Activated T-cell treated with anti-CD3 and anti-CD28 coated beads for 1 hour (primary cell): ENCODE measurements at places on chromosomes 1 and 21.

GRCh38 chr1:25161981-25162380 is 70.3 kb downstream of the SYF2 start:
- DNase-seq: no peak

- DNase-seq: no peak
These were observed 442.4 kb downstream of the LTN1 start for GRCh38 chr21:28550057-28550825.

- no peak for DNase-seq
These were observed 25.8 kb downstream of the SDCCAG8 start for GRCh38 chr1:243281672-243282071.

DNA sequence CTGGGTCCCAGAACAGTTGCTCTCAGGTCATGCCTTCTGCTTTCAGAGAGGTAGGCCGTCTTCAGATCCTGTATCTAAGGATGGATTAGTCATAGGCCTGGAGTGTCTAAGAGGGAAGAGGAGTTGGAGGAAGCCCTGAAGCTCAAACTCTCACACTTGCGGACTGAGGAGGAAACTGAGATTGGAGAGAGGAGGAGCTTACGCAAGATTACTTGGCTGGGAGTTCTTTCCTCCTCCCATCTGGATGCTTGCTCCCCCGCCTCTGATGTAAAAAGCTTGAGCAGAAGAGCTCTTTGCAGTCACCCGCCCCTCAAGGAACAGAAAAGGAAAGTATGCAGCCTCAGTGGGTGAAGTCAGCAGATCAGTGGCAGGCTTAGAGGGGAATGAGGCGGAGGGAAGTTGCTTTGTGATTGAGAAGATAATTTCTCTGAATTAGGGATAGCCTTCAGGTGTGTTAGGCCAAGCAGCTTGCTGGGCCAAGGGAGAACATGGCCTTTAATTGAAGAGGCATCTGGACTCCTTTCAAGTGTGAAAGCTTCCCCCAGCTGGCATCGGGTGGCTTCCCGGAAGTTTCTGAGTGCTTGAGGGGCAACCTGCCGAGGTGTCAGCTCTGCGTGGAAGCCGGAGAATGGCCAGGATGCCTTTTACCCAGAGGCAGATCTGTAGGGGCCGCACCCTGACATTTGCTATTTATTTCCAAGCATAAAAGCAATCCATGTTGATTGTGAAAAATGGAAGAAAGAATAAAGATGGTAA is 6.6 kb downstream of the ADORA1 start:
- no peak for DNase-seq

DNA sequence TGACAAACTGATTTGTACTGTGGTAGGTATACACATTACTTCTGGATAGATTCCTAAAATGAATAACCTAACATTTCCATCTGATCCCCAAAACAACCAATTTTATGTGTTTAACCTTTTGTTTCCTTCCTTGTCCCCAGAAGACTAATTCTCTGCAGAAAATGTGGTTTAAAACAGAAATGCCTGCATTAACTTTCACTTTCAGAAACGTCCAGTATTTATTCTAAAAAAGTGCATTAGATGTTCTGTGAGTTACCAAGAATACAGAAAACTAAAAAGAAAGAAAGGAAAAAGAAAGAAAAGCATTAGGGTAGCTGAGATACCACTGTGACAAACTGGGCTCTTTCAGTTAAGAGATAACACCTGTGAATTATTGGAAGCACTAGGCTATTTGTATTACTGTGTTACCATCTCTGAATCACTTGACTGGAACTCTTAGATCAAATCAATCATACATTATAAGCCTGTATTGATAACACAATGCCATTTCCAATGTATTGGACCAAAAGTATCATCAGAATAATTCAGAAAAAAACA is 177.7 kb downstream of the NCAM2 start:
- DNase-seq: no peak

DNA sequence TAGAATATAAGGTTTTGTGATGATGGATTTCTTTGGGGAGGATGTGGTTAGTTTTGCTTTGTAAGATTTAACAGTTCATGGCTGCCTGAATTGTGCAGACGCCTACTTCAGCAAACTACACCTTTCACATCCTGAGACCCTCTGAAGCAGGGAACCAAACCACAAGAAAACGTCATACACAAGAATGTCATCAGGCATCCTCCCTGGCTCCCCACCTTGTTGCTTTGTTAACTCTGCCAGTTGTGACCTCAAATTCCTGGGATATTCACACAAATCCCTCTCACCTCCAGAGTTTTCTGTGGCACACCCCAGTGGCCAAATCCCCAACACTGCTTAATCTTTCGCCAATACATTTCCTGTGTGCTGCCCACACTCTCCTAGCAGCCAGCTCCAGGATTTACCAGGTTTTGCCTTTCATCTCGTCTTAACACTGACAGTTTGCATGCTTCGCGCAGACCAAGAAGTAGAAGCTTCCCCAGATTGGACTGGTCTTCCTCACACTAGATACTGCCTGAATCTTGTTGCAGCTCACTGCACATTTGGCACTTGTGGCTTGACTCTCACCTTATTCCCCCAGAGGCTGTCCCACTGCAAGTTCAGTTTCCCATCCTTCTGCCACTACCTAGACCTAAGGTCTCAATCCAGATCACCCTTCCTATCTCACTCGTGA is 51.1 kb upstream of the CTTNBP2NL start:
- no peak for DNase-seq

DNA sequence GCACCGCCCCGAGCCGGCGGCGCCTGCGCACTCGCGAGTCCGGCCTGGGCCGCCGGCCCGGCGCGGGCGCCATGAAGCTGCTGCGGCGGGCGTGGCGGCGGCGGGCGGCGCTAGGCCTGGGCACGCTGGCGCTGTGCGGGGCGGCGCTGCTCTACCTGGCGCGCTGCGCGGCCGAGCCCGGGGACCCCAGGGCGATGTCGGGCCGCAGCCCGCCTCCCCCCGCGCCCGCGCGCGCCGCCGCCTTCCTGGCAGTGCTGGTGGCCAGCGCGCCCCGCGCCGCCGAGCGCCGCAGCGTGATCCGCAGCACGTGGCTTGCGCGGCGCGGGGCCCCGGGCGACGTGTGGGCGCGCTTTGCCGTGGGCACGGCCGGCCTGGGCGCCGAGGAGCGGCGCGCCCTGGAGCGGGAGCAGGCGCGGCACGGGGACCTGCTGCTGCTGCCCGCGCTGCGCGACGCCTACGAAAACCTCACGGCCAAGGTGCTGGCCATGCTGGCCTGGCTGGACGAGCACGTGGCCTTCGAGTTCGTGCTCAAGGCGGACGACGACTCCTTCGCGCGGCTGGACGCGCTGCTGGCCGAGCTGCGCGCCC is at the start of gene B3GALT6:
Gene B3GALT6, plus strand, starts transcription at position 30 of the 588 bp plus-strand sequence. Its CDS starts 42 bp downstream, at position 72.
- no peak for DNase-seq

DNA sequence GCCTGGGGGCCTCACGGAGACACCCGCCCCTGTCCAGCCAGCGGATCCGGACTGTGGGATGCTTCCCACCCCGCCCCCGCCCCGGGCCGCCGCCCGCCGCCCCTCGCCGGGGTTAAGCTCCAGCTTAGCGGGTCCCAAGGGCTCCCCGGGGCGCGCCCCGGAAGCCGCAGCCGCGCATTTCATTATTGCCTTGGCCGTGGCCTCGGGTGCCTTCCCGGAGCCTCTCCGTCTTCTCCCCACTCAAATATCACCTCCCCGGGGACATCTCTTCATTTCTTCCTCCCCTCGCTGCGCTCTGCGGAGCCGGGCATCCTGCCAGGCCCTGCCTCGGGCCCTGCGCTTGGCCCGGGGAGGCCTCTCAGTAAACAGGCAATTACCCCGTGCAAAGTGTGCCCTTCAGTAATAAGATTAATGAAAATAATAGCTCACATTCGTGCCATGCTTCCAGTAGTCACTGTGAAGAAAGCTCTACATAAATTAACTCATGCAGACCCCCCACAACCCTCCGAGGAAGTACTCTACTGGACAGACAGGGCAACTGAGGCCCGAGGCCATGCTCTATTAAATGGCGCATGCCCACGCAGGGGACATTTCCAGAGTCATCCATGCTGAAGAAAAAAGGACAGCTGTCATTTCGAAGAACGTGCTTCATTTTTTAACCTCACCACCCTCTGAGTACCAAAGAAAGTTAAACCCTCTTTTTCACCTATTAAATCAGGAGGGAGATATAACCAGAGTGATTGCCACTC is 49.9 kb upstream of the LAPTM5 start:
- DNase-seq: no peak

DNA sequence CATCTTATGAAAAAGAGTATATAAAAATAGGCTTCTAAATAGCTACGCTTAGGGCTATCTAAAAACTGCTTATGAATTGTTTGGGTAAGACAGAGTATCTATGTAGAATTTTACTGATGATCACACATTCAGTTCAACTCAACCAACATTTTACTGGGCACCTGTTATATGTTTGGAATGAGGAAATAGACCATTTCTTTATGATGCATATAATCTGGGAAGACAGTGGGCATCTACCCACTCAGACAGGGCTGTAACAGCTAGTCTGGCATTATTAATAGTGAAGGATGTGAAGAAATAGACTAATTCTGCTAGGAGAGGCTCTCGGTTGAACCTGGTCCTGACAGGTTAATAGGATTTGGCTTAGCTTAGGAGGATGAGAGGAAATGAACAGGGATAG is 56.9 kb downstream of the TIAM1 start:
- DNase-seq: no peak

- no peak for DNase-seq
These were observed 24.5 kb upstream of the VWA5B1 start for GRCh38 chr1:20266141-20266540.

DNA sequence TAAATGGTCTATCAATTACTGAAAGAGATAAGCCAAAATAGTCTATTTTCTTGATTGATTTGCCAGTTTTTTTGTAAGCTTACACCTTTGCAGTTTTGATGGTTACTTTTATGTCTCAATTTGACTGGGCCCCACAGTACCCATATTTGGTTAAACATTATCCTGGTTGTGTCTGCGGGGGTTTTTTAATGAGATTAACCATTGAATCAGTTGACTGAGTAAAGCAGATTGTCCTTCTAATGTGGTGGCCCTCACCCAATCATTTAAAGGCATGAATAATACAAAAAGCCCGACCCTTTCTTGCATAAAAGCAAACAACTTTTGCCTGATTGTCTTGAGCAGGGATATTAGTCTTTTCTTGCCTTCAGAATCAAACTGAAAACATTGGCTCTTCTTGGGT is 650.0 kb upstream of the RGS18 start:
- DNase-seq: no peak

GRCh38 chr1:231590453-231591198 is 36.0 kb upstream of the DISC1 start:
- DNase-seq: peak; percentile 17

DNA sequence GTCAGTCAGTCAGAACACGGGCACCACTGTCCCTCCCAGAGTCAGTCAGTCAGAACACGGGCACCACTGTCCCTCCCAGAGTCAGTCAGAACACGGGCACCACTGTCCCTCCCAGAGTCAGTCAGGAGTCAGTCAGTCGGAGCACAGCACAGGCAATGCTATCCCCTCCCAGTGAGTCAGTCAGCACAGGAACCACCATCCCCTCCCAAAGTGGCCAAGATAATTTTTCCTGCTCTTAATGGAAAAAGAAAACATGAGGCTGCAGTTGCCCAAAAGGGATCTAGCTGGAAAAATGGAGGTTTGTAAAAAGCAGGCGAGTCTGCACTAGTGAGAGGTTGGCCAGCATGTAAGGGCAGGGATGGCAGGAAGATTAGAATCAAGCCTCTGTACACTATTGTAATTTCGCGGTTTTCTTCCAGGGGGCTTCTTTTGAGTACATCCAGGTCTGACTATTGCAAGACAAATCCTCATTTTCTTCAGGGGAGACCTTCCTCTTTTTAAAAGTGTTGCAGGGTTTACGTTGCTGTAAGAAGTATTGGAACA is 213.8 kb downstream of the SIPA1L2 start:
- no peak for DNase-seq

DNA sequence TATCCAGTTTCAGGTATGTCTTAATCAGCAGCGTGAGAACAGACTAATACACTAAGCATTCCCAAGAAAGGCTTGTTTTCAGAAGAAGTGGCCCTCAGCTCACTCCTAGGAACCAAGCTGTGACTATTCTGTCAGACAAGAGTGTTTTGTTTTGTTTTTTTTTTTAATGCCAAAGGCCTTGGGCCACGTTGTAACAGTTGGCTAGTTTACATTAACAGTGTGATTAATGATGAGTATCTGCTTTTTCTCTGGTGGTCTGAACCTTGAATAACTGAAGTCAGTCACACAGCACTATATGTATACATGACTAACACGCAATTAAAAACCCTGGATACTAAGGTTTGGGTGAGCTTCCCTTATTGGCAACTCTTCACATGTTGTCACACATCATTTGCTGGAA is 21.9 kb downstream of the DPYD start:
- DNase-seq: no peak

DNA sequence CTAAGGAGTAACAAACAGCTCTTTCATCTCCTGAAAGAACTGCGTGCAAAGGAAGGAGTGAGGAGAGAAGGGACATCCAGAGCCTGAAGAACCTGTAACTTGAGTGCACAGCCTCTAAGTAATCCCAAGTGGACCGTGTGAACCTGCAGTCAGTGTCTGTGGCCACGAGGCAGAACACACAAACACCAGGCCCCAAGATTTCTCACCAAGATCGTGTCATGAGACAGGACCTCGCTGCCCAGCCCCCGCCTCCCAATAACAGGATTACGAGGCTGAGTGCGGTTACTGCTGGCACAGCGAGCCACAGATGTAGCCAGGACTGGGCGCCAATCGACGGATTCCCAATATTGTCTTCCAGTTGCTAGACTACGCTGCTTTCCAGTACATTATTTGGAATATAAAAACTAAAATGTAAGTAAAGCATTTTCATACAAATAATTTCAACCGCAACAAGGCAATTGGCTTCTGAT is 101.3 kb upstream of the SLC25A33 start:
- no peak for DNase-seq

- DNase-seq: no peak
These were observed 50.2 kb downstream of the ADARB1 start for GRCh38 chr21:45124596-45124995.

GRCh38 chr21:44267655-44268142 is 6.0 kb upstream of the DNMT3L start:
- no peak for DNase-seq

DNA sequence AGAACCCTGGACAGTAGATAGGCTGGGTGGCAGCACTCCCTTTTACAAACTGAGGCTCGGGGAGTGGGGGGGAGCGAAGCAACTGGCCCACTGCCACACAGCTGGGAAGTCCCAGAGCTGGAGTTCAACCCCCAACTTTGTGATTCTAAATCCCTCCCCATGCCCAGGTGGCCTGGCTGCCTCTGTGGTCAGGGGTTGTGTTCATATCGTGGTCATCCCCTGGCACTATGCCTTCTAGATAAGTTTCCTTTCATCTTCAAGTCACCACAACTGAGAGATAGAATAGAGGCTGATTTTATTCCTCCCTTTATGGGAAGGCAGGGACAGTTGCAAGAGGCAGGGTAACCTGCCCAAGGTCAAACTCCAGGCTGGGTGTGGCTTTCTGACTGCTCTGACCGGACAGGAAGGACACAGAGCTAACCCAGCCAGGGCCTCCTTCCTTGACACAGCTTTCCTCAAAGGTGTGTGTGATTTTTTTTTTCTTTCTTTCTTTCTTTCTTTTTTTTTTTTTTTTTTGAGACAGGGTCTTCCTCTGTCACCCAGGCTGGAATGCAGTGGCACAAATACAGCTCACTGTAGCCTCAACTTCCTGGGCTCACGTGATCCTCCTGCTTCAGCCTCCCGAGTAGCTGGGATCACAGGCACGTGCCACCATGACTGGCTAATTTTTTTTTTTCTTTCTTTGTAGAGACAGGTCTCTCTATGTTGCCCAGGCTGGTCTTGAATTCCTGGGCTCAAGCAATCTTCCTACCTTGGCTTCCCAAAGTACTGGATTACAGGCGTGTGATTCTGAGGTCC is 18.4 kb upstream of the TNFRSF1B start:
- DNase-seq: no peak

GRCh38 chr1:33390542-33390941 is 40.4 kb downstream of the PHC2 start:
- DNase-seq: no peak

- no peak for DNase-seq
These were observed 971 bp upstream of the GNG4 start for GRCh38 chr1:235650341-235651169.
